Hair follicular keratinocyte (primary cell): ENCODE measurements at places on chromosomes 4 and X. TPM values are rescaled to one million over a fixed set of nuclear protein-coding genes. Genes with fewer than 3 reads are reported as not detected.

PPP2R2C gene
- 0.16 and 0.80 TPM in 2 replicates for total RNA-seq

AR gene
- total RNA-seq = 0.23 TPM in 1 of 2 replicates, not detected in the other

SMARCA1 gene
- total RNA-seq = 14.2 and 20.6 TPM in 2 replicates

RNF150 gene
- total RNA-seq = 0.08 and 0.30 TPM in 2 replicates

ADAMTS3 gene
- 0.08 and 0.30 TPM in 2 replicates for total RNA-seq

SSX2 gene
- total RNA-seq = not detected in 2 replicates

TEX11 gene
- total RNA-seq = not detected in 2 replicates

GPRASP1 gene
- 0.04 and 0.08 TPM in 2 replicates for total RNA-seq

TKTL2 gene
- total RNA-seq = not detected in 2 replicates

GABRQ gene
- total RNA-seq = not detected in 2 replicates

BEX1 gene
- total RNA-seq = 0.31 and 4.8 TPM in 2 replicates

TBC1D25 gene
- total RNA-seq = 8.7 and 11.5 TPM in 2 replicates

TMPRSS11A gene
- not detected in 2 replicates for total RNA-seq

ARMCX4 gene
- total RNA-seq = 0.94 and 1.1 TPM in 2 replicates

ETDA gene
- total RNA-seq = not detected in 2 replicates

UCP1 gene
- not detected in 2 replicates for total RNA-seq

POLA1 gene
- total RNA-seq = 3.4 and 13.9 TPM in 2 replicates

AWAT2 gene
- total RNA-seq = not detected in 2 replicates

PAGE2B gene
- not detected in 2 replicates for total RNA-seq

HAUS7 gene
- 22.7 and 52.9 TPM in 2 replicates for total RNA-seq

ARHGAP6 gene
- 0.08 and 0.15 TPM in 2 replicates for total RNA-seq
